Activated CD4-positive, alpha-beta T cell treated with anti-CD3 and anti-CD28 coated beads, Interleukin-2, Interleukin-4, amounts not matched to agents 100 ng/mL and 50 ng/mL, durations not matched to agents 16 hours and 8 hours (primary cell): ENCODE measurements at places on chromosomes 3 and 15.

DNA sequence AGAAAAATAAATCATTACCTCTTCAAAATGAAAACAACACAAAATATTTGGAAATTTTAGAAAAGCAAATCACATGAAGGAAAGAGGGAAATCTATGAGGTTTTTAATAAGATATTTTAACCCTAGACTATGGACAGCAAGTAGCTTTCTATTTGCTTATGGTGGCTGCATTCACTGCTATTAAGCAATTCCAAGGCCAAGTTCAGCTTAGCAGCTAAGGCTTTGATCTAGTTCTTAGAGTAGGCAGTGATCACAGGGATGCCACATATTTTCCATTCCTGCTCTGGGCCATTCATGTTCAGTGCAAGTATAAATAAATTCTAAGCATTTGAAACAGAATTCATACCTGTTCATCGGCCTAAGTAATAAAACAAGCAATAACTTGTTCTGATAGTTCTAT is 235.3 kb downstream of the CDIN1 start:
- no peak for DNase-seq

GRCh38 chr15:77665530-77666295 is 33.0 kb upstream of the LINGO1 start:
- no peak for DNase-seq

- no peak for DNase-seq
Observed at GRCh38 chr15:69631978-69632377, 179.4 kb downstream of the RPLP1 start.

- DNase-seq, result no peak
Observed at GRCh38 chr3:13545952-13546454, 2.9 kb upstream of the FBLN2 start.

DNA sequence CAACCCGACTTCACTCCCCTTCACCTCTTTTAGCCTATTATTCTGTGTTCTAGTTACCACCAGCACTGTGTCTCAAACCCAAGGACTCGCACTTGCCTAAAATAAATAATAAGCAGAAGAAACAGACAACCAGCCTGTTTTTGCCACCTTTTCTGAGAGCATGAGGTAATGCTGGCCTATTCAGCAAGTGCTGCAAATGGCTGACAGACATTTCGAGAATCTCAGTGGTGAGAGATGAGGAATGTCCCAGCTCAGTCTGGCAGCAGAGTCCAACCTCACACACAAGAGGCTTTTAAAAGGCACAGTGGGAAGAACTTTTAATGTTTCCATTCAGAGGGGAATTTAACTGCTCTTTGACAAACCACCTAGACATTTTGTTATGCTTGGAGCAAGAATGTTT is 143.3 kb upstream of the GMNC start:
- no peak for DNase-seq
